Stimulated activated CD8-positive, alpha-beta memory T cell treated with anti-CD3 and anti-CD28 coated beads, Interleukin-4, amount 100 ng/mL, for 48 hours (primary cell): ENCODE measurements at places on chromosomes 16 and 17.

DNA sequence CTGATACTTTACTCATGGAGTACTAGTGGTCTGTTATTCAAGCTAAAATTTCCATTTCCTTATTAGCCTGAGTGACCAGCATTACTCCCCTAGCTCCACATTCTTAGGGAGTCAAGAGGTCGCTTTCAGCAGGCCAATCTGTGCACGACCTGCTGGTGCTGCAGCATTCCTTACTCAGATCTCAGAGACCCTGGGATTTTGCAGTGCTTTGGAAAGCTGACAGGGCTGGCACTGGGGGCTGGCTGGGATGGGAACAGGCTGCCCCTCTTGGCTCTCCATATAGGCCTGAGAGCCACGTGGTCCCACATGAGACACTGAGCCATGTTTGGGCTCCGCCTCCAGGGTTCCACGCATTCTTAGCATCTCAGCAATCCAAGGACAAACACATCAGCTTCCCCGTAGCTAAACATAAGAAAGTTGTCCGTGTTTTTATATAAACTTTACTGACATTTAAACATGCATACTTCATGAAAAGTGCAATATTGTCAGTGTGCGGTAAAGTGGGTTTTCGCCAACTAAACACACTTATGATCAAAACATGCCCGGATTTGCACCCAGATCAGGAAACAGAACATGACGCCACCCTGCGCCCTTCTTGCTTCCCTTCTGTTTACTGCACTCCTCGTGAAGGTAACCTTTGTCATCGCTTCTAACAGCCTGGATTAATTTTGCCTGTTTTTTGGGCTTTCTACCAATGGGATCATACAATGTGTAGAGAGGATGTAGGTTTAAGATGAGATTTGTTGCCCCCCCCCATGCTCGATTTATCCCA lies 254.5 kb upstream of the CACNG5 start:
- DNase-seq, result no peak

- no peak for DNase-seq
These were observed 3.0 kb downstream of the HOXB6 start for GRCh38 chr17:48601539-48602425.

DNA sequence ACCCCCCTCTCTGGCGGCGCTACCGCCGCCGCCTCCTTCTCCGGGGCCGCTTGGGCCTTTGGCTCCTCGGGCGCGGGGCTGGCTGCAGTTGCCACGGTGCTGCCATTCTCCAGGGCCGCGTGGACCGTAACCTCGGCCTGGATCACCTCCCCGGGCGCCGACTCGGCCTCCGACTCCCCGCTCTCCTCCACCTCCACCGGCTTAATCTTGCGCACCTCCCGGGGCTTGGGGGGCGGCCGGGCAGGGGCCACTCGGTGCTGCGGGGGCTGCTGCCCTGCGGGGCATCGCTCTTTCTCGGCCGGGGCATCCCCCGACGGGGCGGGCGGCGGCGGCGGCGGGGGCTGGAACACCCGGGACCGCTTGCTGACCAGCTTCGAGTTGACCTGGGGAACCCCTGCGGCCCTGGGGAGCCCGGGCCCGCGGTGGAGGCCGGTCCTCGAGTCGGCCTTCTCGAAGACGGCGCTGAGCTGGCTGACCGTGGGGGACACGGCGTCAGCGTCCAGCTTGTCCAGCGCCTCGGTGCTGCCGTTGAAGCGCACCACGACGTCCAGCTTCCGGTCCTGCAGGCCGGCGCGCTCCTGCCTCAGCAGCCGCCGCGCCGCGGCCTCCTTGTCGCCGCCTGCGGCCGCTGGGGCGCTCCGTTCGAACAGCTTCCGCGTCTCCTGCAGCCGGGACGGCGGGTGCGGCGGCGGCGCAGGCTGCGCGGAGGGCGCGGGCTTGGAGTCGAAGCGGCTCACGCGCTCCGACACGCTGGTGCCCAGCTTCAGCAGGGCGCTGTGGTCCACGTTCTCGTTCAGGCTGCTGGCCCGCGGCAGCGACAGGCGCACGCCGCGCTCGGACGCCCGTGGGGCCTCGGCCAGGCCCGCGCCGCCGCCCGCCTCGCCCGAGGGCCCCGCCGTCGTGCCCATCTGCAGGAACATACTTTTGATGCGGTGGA lies 792 bp downstream of the PPP1R9B start:
- DNase-seq, result peak; percentile 65

GRCh38 chr16:74997042-74997491 lies 1.8 kb upstream of the ZNRF1 start:
- DNase-seq, result no peak

DNA sequence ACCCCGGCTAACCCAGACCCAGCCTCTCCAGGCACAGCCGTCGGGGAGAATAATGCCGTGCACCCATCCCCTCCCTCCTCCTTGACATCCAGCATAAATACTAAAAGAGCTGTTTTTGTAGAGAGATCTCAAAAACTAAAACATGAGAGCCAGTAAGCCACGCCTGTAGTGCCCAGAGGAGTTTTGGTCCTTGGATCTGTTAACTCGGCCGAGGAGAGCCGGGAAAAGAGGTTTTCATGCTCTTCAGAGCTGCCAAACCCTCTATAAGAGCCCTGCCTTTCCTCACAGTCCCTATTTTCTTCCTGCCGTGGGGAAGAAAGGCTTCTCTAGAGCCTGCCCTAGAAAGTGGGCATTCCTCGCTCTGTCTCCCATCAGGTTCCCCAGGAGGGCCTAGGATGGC lies 30.2 kb upstream of the NAT9 start:
- DNase-seq, result no peak

GRCh38 chr17:64006361-64007088 lies 8.4 kb downstream of the PRR29 start:
- no peak for DNase-seq
